ENCODE measurements at places on chromosomes 2 and 18.

- DNase-seq, result no peak
Measured at GRCh38 chr18:49968644-49969309, 155.4 kb upstream of the ACAA2 start.

DNA sequence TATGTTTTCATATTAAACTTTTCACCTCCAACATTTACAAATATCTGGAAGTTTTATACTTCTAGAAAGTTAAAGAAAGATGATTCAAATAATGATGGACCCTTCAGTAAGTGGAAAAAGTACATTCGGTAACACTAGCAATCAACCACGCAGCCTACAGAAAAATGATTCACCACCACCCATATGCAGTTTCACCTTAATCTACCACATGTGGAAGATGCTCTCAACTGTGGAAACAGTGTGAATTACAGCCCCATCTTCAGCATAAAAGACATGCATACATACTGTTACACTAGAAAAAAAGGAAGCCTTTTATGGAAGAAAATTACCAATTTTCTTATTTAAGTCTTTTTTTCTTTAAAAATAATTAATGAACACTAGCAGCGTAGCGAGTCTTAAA lies 1.1 kb downstream of the SLC38A11 start:
- no peak for DNase-seq

- no peak for DNase-seq
Measured at GRCh38 chr2:172861098-172861497, 125.5 kb downstream of the RAPGEF4 start.

DNA sequence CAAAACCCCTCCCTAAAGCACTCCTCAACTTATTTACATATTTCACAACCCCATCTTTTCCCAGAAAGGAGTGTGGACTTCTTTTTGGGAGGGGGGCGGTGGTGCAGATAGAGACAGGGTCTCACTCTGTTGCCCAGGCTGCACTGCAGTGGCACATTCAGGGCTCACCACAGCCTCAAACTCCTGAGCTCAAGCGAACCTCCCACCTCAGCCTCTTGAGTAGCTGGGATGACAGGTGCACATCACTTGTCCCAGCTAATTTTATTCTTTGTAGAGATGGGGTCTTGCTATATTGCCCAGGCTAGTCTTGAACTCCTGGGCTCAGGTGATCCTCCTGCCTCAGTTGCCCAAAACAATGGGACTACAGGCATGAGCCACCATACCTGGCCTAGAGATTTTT lies 44.1 kb downstream of the ADCY3 start:
- no peak for DNase-seq

- DNase-seq, result no peak
Measured at GRCh38 chr2:217079165-217079564, 219.3 kb upstream of the TNP1 start.

Data from stimulated activated CD8-positive, alpha-beta memory T cell treated with anti-CD3 and anti-CD28 coated beads, Interleukin-15, amount 100 ng/mL, for 24 hours (primary cell).